Heart left ventricle (tissue), 16 donors: ENCODE measurements at places on chromosomes 4 and X. TPM values are rescaled to one million over a fixed set of nuclear protein-coding genes. Genes with fewer than 3 reads are reported as not detected.

DNA sequence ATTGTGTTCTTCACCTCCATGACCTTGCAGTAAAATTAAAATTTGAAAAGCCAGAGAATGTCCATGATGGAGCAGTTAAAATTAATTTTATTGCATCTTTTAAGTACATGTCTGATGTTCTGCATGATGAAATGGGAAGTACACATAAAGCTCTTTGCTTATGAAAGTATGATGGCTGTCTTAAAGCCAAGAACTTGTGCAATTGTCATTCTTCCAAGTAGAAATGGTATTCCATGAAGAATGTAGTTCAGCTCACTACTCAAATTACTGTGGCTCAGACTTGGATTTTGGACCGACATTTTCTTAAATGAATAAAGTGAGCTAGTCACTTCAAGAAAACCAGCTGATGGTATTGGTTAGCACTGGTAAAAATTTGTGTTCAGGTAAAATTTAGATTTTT lies 161.7 kb upstream of the CXCL13 start:
- no peak for DNase-seq
- H3K4me1 ChIP-seq: no peaks in the 10 kb centered on the region
- H3K27ac ChIP-seq: no peak overlapping the region
- H3K36me3 ChIP-seq: no peaks in the 10 kb centered on the region
- H3K27me3 ChIP-seq: no peaks in the 10 kb centered on the region
- no peak overlapping the region for H3K4me3 ChIP-seq

DNA sequence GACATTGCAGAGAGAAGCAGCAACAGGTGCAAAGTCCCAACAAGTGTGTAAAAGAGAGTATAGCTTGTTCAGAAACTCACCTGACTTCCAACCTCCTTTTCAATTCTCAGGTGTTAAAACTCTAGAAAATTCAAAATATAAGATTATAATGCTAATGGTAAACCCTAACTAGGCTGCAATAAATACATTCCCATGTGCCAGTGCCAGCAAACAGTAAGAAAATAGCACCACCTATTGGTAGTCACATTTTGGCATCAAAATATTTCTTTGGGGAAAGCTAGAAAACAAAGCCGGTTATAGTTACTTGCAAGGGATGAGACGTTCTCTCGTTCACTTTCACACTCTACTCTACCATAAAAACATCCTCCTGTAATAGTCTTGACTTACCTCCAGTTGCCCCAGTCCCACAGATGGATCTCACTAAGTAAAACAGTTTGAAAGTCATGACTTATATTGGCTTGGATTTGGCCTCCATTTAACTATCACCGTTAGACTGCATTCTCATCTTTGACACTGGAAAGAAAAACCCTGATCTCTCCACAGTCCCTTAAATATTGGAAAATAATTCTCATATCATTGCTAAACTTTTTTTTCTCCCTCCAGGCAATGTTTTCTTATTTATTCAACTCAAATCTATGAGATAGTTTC lies 9.6 kb downstream of the BMP3 start:
- H3K4me1 ChIP-seq: no peaks in the 10 kb centered on the region
- no peak overlapping the region for H3K27ac ChIP-seq
- H3K27me3 ChIP-seq: peaks cover 5% of the 10 kb centered on the region
- no peak overlapping the region for H3K4me3 ChIP-seq
- no peak for DNase-seq

GRCh38 chrX:94831364-94831763 lies 1157.4 kb downstream of the FAM133A start:
- no peak for DNase-seq
- H3K27ac ChIP-seq: no peak overlapping the region
- no peak overlapping the region for H3K4me3 ChIP-seq
- no peaks in the 10 kb centered on the region for H3K4me1 ChIP-seq
- no peaks in the 10 kb centered on the region for H3K36me3 ChIP-seq

DNA sequence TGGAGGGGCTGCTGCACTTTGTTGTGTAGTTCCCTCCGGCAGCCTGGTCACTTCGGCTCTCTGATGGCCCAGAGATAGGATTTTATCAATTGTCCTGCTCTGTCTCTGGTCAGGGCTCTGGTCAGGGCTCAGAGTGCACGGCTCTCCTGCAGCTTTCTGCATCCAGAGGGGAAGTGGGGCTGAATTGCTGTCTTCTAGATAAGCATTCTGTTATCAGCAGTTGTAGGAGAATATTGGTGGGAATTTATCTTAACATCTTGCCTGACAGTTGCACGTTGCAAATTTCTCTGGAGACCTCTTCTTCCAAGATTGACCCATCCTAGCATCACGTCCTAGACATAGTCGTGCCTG lies 62.8 kb downstream of the FAM193A start:
- H3K27me3 ChIP-seq: no peaks in the 10 kb centered on the region
- no peak for DNase-seq
- H3K4me3 ChIP-seq: no peak overlapping the region
- H3K36me3 ChIP-seq: peaks cover 23% of the 10 kb centered on the region
- H3K4me1 ChIP-seq: peaks cover 62% of the 10 kb centered on the region
- peak overlapping the region; percentile 44 for H3K27ac ChIP-seq

GRCh38 chr4:15331930-15332329 lies 95.9 kb upstream of the C1QTNF7 start:
- H3K27me3 ChIP-seq: no peaks in the 10 kb centered on the region
- H3K4me1 ChIP-seq: no peaks in the 10 kb centered on the region
- H3K36me3 ChIP-seq: no peaks in the 10 kb centered on the region
- no peak for DNase-seq
- H3K4me3 ChIP-seq: no peak overlapping the region

DNA sequence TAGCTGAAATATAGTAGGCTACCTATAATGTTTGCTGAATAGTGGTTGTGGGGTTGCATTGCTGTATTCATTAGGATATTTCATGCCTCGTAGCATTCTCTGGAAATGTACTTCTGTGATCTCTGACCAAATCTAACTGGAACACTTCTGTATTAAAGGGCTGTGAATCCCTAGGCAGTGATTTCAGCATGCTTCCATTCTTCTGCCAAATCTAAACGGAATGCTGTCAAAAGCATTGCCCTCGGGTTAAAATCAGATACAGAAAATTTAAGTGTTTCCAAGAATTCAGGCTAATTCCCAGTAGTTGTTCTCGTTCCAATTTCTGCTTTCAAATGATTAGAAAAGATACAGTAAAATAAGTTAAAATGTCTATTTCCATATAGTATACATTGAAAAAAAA lies 1847.5 kb upstream of the IGFBP7 start:
- H3K4me1 ChIP-seq: no peaks in the 10 kb centered on the region
- H3K4me3 ChIP-seq: no peak overlapping the region
- H3K36me3 ChIP-seq: no peaks in the 10 kb centered on the region
- DNase-seq: no peak
- no peaks in the 10 kb centered on the region for H3K27me3 ChIP-seq

DNA sequence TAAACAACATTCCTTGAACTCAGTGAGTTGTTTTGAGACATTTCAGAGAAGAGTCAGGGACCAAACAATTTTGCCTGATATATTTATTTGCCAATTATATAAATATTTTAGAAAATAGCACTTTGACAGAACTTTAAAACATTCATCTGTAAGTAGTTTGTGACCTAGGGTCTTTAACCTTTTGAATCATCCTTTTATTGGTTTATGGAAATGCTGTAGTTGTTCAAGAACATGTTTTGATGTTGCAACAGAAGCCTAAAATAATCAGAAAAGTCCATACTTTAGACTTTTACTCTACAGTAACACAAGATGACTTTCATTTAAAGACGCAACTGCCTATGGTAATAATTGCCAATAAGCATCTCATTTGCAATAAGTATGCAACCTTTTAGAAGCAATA lies 43.0 kb downstream of the CXCL1 start:
- H3K4me3 ChIP-seq: no peak overlapping the region
- no peaks in the 10 kb centered on the region for H3K4me1 ChIP-seq
- no peak for DNase-seq
- no peaks in the 10 kb centered on the region for H3K36me3 ChIP-seq

GRCh38 chr4:19254486-19254885 lies 997.2 kb upstream of the SLIT2 start:
- H3K27me3 ChIP-seq: no peaks in the 10 kb centered on the region
- no peak overlapping the region for H3K27ac ChIP-seq
- no peak overlapping the region for H3K4me3 ChIP-seq
- no peaks in the 10 kb centered on the region for H3K4me1 ChIP-seq

DNA sequence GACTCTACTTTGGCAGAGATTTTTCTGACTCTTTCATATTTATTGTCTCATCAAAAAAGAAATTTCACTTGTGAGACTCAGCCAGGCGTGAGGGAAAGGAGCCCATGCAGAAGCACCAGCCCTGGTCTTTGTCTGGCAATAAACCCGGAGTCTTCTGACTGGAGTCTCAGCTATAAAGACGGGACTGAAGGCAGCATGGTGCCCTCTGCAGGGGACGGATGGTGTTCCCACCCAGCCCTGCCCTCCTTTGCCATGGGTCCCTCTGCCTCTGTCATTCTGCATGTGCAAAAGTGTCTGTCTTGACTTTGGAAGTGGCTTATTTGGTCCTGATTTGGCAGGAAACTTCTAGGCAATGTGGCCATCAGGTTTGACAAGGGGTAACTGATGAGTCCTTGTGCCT lies 14.2 kb downstream of the ZNF185 start:
- H3K4me3 ChIP-seq: no peak overlapping the region
- DNase-seq: peak; percentile 9
- no peaks in the 10 kb centered on the region for H3K36me3 ChIP-seq
- H3K27ac ChIP-seq: no peak overlapping the region

- H3K36me3 ChIP-seq: peaks cover 55% of the 10 kb centered on the region
- no peaks in the 10 kb centered on the region for H3K27me3 ChIP-seq
- peak overlapping the region; percentile 97 for H3K27ac ChIP-seq
- DNase-seq: no peak
- no peak overlapping the region for H3K4me3 ChIP-seq
Observed at GRCh38 chrX:47216393-47216925, 2.0 kb upstream of the CDK16 start.

DNA sequence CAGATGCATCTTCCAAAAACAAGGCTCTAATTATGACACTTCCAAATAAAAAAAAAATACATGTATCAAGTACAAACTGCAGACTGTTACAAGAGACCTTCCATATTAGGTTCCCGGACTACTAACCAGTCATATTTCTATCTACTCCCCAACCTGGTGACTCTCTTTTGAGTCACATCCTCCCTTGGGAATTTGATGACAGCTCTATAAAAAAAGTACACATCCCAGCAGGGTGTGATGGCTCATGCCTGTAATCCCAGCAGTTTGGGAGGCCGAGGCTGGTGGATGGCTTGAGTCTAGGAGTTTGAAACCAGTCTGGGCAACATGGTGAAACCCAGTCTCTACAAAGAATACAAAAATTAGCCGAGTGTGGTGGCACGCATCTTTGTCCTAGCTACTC lies 14.9 kb downstream of the RPGR start:
- no peak overlapping the region for H3K4me3 ChIP-seq
- H3K27me3 ChIP-seq: no peaks in the 10 kb centered on the region
- H3K36me3 ChIP-seq: no peaks in the 10 kb centered on the region
- H3K4me1 ChIP-seq: no peaks in the 10 kb centered on the region
- DNase-seq: no peak

DNA sequence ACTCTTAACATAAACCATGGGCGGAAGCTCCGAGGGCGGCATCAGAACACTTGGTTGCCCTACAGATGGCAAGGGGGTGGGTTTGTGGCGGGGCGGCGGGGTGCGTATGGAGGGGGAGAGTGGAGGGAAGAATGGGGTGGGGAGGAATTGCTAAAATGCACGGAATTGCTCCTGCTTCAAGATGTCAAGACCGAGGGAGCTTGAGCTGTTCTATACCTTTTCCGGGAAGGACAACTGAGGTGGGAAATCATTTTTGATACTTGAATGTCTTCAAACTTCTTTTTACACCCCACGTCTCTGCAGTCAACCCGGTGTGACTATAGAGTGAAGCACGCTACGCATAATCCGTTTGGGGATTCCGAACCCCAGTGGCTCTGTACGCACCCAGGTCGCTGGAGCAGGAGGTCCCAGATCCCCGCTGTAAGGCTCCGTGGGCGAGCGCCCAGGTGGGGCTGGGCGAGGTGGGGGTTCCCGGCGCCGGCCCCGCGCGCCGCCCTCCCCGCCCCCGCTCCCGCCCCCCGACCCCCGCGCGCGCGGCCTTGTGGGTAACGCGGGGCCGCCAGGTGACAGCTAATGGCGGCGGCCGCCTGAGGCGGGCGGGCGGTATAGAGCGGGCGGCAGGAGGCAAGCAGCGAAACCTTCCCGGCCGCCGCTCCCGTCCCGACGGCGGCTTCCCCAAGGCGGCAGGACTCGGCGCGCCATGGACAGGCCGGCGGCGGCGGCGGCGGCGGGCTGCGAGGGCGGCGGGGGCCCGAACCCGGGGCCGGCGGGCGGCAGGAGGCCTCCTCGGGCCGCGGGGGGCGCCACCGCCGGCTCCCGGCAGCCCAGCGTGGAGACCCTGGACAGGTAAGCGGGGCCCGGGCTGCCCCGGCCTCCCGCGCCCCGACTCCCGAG lies at the start of gene MTMR1:
TSS of gene MTMR1 (plus strand) at position 566 of the 894 bp plus-strand sequence. CDS start at position 701, 135 bp downstream.
- peak; percentile 66 for DNase-seq
- no peaks in the 10 kb centered on the region for H3K27me3 ChIP-seq
- peak within 1 kb of the TSS; percentile 76 for H3K27ac ChIP-seq
- no peaks in the 10 kb centered on the region for H3K36me3 ChIP-seq
- no peaks in the 10 kb centered on the region for H3K4me1 ChIP-seq
- H3K4me3 ChIP-seq: peak within 1 kb of the TSS; percentile 80

DNA sequence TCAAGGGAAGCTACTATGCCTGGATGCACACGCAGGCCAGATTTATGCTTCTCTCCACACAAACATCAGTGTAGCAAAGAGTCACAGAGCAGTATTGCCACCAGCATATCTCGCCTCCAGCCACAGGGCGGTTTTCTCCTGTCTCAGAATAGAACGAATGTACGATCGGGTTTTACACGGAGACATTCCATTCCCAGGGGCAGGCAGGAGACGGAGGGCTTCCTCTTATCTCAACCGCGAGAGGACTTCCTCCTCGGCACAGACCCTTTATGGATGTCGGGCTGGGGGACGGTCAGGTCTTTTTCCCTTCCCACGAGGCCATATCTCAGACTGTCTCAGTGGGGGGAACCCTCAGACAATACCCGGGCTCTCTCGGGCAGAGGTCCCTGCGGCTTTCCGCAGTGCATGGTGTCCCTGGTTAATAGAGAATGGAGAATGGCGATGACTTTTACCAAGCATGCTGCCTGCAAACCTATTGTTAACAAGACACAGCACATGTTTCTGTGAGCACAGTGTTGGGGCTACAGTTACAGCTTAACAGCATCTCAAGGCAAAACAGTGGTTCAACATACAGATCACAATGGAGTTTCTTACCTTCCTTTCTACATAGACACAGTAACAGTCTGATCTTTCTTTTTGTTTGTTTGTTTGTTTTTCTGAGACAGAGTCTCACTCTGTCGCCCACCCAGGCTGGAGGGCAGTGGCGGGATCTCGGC lies 24.1 kb downstream of the CSF2RA start:
- H3K36me3 ChIP-seq: no peaks in the 10 kb centered on the region
- no peak overlapping the region for H3K4me3 ChIP-seq
- H3K27ac ChIP-seq: no peak overlapping the region
- H3K4me1 ChIP-seq: no peaks in the 10 kb centered on the region
- no peaks in the 10 kb centered on the region for H3K27me3 ChIP-seq

Gene SLC4A4
- total RNA-seq: 14.2 TPM

Gene SFRP2
- total RNA-seq: 0.16 TPM

Gene EDA
- total RNA-seq: 6.3 TPM

Gene SHOX
- total RNA-seq: not detected
